ENCODE measurements at places on chromosomes 3 and 15.

- DNase-seq = peak; percentile 59
These were observed 5.0 kb upstream of the AP3S2 start for GRCh38 chr15:89898614-89899294.

GRCh38 chr3:119729996-119730395 is 27.2 kb downstream of the CFAP91 start:
- DNase-seq = no peak

DNA sequence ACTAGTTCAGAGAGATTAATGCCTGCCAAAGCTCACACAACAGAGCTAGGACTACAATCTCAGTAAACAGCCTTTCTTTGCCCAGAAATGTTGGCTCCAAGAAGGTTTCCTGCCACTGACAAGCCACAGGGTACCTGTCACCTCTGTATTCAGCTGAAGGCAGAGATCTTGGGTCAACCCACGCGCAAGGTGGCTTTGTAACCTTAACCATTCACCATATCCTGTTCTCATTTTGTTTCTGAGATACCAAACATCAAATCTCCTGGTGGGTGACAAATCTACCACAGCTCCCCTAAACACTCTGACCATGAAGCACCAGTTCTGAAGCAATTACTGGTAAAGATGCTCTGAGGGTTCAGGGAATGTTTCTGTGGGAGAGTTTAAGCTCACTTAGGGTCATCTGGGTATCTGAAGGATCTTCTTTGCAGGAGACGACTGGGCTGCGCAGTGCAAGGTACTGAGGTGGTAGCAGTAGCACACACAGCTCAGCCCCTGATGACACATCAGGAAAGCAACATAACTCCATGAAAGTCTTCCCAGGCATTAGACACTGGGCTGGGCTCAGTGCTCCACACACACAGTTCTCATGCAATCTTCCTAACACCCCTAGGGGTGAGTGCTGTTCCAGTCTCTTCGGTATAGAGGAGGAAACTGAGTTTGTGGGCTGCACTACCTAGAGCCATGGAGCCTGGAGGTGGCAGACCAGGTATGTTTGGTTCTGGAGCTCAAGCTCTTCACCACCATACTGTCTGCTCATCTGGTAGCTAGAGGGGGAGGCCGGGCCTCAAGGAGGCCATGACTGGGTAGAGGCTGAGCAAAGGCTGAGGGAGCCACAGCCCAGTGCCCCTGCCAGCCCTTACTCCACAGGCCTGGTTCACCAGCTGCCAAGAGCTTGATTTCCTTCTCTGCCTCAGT is 7.7 kb downstream of the CXCR6 start:
- no peak for DNase-seq

DNA sequence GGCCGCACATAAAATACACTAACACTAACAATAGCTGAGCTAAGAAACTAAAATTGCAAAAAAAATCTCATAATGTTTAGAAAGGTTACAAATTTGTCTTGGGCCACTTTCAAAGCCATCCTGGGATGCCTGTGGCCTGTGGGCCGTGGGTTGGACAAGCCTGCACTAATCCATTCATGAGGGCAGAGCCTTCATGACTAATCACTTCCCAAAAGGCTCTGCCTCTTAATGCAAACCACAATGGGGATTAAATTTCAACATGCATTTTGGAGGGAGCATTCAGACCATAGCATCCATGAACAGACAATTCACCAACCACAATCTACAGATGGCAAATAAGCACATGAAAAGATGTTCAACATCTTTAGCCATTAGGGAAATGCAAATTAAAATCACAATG is 128.2 kb downstream of the SUCLG2 start:
- no peak for DNase-seq

GRCh38 chr3:139440639-139441556 is 35.4 kb downstream of the RBP2 start:
- no peak for DNase-seq

- DNase-seq = peak; percentile 49
These were observed 11.4 kb upstream of the C3orf22 start for GRCh38 chr3:126570103-126570541.

GRCh38 chr3:155390351-155390750 is 96.9 kb upstream of the STRIT1 start:
- DNase-seq = no peak

DNA sequence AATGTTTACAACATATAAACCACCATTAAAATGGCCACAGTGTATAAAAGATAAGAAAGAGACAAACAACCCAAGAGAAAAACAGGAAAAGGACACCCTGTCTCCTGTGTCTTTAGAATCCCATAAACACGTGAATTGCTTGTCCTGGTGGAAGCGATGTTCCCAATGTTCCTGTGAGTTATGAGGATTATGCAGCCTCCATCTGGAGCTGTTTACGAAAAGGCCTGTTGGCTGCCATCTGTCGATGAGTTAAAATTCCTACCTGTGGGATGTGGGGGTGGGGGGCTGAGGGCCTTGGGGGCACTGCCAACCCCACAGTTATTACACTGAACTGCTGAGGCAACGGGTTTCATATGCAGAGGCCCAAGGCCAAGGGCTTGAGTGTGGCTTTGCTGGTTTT is 13.6 kb downstream of the NISCH start:
- no peak for DNase-seq

- DNase-seq = peak; percentile 57
These were observed 99.1 kb downstream of the SSR3 start for GRCh38 chr3:156455839-156456238.

DNA sequence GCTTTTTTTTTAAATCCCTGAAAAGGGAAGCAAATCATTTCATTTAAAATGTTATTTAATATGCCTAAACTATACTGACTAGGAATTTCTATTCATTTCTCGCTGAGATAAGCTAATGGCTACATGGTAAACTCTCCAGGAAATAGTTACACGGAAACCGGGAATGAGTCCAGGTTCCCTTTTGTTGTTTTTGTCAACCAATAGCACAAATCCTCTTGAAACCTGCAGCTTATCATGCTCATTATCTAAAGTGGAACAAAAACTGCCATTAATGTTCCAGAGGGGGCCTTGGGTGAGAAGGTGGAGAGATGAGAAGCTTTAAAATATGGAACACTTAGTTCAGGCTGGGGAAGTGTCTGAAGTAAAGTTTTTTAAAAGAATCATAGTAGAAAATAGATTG is 113.5 kb upstream of the ALCAM start:
- DNase-seq = no peak

- no peak for DNase-seq
These were observed 280.3 kb upstream of the THBS1 start for GRCh38 chr15:39300451-39301153.

DNA sequence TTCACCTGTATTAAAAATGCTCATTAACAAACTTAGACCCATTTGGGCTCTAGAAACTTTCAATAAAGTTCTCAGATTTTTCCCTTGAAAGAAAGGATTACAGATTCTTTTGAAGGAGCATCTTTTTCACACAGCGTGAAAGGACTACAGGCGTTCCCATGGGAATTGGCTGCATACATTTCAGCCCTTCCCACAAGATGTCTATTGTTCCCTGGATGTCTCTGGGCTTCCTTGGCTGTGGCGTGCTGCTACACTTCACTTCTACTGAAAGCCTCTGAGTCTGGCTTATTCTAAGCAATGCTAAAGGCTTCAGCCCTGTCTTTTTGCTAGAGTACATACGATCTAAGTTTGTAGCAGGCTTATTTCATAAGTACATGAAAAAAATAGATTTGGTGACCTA is 1.4 kb downstream of the VEPH1 start:
- peak; percentile 59 for DNase-seq

- no peak for DNase-seq
These were observed 180.5 kb downstream of the OPA1 start for GRCh38 chr3:193773266-193774220.

DNA sequence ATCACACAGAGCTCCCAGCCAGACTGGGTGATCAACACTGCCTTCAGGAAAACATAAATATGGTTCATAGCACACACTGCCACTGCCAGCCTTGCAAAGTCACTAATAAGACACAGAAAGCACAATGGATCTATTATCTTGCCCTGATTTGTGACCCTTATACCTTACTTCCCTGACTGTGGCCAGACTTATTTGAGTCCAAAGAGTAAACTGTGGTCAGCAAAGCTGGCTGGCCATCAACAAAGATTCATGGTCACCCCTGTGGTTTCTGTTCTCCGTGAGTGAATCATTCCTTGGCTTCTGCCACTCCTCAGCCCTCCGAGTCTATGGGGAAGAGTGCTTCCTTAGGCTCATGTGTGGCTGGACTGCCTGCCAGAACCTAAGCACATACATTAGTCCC is 437.7 kb downstream of the RAP2B start:
- no peak for DNase-seq

GRCh38 chr3:127052121-127052561 is 69.2 kb downstream of the PLXNA1 start:
- DNase-seq = no peak

- DNase-seq = peak; percentile 66
These were observed 13.1 kb downstream of the TNK2 start for GRCh38 chr3:195895078-195895860.

DNA sequence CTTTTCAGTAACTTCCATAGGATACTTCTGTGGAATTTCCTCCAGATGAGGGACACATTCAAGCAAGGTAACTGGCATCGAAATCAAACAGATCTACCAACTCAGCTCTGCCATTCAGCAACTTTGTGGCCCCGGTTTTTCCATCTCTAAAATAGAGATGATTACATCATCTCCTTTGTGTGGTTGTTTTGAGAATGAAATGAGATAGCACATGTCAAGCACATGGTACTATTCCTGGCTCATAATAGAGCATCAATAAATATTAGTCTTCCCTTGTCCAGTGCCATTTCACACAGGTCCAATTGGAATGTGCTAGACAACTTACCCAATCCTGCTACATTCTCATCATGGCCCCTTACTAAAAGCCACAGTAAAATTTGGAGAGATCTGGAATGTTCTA is 24.2 kb upstream of the TM4SF4 start:
- no peak for DNase-seq

GRCh38 chr3:52779011-52779836 is 1.8 kb downstream of the ITIH1 start:
- no peak for DNase-seq

DNA sequence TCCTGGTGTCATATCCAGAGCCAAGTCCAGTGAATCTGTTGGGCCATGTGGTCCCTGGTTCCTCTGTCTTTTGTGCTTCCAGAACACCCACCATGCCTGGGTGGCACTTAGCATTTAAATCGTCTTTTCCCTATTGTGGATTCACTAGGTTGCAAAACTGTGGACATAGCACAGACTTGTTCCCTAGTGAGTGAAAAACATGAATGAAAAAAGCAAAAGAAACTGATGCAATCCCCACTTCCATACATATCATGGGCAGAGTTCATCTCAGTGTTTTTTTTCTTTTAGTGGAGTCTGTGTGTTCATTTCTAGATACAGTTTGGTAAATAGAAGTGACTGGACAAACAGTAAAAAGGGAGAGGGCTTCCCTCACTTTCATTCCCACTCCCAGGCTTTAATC is 170.5 kb downstream of the SLCO3A1 start:
- DNase-seq = no peak

GRCh38 chr3:69527498-69527897 is 141.6 kb upstream of the FRMD4B start:
- DNase-seq = no peak

DNA sequence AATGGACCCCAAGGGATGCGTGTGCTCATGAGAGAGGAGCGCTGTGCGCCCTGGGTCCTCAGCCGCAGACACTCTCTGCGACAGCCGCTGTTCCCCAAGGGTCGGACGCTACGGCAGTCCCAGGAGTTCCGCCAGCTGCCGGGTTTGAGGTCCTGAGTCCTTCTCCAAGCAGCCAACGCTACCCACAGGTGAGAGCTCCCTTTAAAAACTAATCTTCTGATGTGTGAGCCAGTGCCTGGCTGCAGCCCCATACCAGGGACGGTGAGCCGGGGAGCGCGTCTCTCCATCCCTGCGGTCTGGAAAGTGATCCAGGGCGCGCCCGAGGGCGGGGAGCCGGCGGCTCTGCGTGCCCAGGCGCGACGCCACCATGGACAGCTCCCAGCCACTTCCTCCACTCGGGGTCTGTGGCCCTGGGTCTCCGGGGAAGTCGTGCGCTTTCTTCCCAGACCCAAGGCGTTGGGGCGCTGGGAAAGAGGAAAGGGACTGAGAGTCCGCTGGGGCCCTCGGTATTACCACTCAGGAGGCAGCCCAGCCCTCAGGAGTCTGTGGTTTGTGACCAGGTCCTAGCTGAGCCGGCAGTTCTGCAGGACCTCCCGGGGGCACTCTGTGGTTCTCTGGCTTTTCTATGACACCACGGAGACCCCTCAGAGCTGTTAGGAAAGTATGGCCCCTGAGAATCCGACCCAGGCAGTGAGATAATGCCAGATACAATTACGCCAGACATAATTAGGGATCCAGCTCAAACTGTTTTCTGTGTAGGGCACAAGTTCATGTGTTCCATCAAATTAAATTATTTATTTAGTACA is 1.4 kb downstream of the CEMIP start:
- peak; percentile 90 for DNase-seq

- no peak for DNase-seq
These were observed 92.0 kb downstream of the PLXNA1 start for GRCh38 chr3:127074900-127075360.

DNA sequence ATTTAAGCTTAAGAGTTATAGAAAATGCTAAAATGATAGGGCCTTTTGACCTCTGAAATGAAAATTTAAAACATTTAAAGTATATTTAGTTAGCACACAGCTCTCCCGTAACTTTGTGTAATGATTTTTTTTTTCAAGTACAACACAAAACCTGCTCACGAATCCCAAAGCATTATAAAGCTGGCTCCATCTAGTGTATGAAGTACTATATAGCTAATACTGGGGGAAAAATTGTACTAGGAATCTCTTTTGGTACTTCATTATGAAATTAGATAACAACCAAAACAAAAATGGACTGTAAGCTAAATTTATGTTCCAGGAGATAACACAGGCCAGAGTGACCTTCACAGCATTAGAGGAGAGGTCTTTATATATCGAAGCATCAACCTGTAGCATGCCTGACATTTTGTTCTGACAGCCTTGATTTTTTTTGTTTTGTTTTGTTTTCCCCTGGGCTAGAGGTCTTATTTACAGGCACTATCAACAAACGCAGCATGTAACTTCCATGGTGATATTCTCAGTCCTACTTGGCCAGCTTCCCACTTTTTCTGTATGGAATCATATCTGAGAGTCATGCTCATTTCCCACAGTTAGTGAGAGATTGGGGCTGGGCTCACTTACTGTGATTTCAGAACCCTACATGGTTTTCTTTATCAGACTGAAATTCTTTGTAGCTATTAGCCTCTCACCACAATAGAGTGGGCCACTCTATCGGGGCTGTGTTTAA is 116.3 kb downstream of the MITF start:
- no peak for DNase-seq

DNA sequence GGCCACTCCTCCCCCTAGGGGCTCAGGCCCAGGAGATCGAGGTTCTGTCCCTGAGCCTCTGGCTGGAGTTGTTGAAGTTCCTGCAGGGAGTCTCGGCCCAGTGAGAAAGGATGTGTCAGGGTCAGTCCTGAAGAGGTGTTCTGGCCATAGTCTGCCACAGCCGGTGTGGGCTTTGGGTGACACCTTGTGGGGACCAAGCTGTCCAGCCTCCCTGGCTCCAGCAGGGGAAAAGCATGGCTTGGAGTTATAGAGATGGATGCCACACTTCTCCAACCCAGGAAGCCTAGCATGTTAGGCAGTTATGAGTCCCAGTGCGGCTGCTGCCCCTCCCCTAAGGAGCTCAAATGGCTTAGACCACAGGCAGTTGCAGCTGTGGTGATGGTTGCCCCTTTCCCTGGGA is 945.6 kb upstream of the GBE1 start:
- DNase-seq = no peak

GRCh38 chr3:85572426-85572825 is 613.6 kb downstream of the CADM2 start:
- DNase-seq = no peak

Data from ecto neural progenitor cell (in vitro differentiated cells).